NCI-H524 (cell line): ENCODE measurements at places on chromosomes 1 and 21.
A peak's percentile ranks its signal among the peaks of the same experiment; 100 is the strongest.

DNA sequence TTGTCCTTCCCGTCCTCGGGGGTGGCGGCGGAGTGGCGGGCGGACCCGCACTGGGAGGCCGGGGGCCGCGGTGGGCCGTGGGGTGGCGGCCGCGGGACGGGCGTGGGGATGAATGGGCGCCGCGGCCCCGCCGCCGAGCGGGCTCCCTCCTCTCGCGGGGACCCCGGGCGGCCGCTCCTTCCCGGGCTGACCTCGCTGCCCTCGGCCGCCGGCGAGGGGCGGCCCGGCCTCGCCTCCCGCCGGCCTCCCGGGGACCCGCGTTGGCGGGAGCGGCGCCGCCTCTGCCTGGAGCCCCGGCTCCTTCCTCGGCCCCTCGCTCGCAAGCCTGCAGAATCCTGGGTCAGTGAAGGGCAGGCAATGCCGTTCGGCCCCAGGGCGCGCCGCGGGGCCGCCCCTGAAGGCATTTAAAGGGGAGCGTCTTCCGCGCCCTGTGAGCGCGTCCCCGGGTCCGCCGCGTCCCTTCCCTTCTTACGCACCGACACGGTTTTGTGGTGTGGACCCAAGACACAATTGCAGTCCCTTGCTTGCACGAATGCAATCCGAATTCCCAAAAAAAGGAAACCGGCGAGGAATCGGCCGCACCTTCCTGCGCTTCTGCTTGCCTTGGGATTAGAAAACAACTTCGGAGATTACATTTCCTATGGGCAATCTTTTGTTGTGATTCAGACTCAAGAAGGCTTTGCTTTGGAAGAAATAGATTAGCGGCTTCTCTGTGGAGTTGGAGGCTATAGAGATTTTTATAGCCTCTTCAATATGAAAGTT is 776 bp downstream of the ITSN1 start:
- peak; percentile 44 for DNase-seq

DNA sequence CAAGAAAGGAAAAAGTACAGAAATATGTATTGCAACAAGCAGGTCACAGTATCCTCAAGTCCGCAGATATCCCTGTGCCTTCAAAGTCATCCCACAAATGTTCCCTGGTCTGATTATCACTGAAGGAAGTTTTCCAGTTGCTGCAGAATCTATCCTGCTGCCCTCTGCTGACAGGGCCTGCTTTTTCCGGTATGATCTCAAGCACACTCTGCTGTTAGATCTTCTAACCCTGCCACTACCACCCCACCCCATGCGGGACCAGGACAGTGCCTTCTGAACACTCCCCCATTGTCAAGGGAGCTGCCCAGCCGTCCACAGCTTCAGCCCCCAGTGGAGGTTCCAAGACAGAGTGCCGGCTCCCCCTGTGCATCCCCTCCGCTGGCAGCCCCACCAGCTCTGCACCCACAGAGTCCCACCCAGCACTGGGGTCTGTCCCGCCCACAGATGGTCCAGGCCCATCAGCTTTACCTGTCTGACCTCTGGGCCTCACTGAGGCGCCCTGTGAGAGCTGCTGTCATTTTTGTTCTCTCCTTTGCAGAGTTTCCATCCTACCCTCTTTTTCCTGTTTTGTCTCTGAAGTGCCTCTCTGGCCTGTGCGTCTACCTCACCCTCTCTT is 27.9 kb downstream of the FAM163A start:
- no peak for DNase-seq

- no peak for DNase-seq
Measured at GRCh38 chr1:206779638-206780037, 7.3 kb upstream of the IL10 start.

- DNase-seq, result no peak
Measured at GRCh38 chr1:230253150-230253549, 173.0 kb downstream of the PGBD5 start.

DNA sequence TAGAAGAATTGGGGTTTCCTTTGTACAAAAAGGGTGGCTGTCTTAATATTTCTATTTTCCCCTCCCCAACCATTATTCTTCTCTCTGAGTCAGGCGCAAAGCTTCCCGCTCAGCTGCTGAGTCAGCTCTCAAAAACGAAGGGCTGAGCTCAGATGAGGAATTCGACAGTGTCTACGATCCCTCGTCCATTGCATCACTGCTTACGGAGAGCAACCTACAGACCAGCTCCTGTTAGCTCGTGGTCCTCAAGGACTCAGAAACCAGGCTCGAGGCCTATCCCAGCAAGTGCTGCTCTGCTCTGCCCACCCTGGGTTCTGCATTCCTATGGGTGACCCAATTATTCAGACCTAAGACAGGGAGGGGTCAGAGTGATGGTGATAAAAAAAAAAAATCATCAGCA is 3.0 kb upstream of the TUFT1 start:
- no peak for DNase-seq

DNA sequence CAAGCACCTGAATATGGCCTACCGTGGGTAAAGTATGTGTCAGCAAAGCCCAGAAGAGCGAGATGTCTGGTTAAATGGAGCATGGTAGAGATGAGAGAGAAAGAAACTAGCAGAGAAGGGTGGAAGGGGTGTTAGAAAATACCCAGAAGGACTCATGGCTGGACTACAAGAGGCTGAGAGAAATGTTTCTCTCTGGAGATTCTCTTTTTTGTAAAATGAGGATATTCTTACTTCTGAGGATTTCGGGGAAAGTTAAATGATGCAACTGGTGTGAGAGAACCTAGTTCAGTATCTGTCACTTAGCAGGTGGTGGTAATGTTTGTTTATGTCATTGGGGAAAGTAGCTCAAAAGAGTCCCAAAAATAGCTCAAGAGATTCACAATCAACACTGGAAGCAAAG is 7.2 kb upstream of the EPS15 start:
- DNase-seq, result no peak

- DNase-seq, result peak; percentile 91
Measured at GRCh38 chr1:156926175-156926574, 5.7 kb downstream of the LRRC71 start.

GRCh38 chr21:29697555-29698193 is 242.1 kb downstream of the GRIK1 start:
- DNase-seq, result no peak

DNA sequence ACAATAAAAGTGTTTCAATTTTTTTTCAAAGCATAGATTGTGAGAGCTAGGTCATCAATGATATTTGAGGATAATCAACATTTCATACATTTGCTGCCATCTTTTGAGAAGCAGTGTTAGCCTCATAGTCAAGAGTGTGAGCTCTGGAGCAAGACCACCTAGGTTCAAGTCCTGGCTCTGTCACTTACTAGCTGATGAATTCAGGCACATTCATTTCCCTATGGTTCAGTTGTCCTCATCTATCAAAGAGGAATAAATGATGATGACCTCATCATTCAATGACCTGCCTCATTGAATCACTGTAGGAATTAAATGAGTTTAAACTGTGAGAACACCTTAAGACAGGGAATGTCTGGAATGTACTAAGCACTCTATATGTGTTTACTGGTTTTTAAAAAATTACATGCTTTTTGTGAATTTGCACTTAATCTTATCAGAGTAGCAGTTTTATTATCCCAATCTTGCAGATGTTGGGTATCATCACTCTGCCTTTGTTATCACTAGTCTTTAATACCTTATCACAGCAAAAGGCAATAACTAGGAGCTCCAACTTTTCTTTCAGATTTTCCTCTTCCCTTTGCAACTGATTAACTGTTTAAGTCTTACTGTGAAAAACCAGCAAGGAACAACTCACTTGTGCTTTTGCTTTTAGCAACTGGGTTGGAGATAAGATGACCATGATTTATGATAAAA is 47.4 kb downstream of the SLC30A10 start:
- no peak for DNase-seq

GRCh38 chr1:95957748-95958147 is 723.7 kb downstream of the RWDD3 start:
- DNase-seq, result no peak

GRCh38 chr1:18588093-18588492 is 42.6 kb upstream of the PAX7 start:
- no peak for DNase-seq

DNA sequence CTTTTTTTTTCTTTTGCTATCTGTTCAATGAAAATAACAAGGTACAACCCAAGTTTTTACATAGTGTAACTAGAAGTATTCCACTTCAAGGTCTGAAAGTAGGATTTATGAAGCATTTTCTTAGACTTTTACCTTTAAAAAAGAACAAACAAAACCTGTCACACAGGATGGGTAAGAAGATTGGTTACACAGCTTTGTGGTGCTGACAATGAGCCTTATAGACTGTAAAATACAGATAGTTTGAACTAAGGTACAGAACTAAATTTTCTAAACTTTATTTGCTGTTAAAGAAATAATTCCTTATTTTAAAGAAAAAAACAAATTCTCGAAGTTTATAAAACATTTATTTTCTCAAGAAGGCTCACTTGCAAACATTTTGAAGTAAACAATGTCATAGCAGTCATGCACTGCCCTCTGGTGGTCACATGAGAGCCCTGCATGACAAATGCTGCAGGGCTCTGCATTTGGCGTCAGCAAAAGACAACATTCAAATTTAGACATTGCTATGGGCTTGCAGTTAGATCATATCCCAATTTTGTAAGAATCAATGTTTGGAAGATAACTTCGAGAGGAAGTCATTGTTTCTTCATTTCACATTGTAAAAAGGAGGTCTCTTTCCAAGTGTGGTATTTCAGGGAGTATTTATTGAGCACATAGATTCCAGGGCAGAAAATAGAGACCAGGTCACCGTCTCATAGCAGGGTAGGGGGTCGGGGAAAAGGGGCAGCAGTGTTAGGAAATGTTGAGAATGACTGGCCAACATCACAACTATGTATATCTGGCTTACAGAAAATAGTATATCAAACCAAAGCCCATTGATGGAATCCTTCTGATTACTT is 115.3 kb upstream of the FMN2 start:
- peak; percentile 54 for DNase-seq

GRCh38 chr1:53121319-53122172 is 20.9 kb downstream of the SLC1A7 start:
- DNase-seq, result peak; percentile 97

DNA sequence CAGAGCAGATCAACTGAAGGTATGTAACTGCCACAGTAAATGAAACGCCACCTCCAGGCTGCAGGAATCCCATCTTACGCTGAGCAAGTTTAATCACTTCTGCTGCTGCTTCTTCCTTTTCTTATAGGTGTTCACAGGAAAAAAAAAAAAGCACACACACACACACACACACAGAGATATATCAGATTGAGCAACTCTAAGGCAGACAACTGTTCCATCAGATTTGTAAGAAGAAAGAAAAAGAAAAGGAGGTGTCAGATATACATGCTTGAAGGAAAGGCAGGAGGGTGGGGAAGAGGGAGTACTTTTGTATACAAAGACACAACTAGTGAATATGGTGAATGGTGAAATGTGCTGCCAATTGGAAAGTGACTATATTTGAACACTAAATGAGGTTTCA is 28.6 kb downstream of the DSTYK start:
- no peak for DNase-seq

- no peak for DNase-seq
Measured at GRCh38 chr1:185363205-185363604, 46.2 kb upstream of the IVNS1ABP start.

- no peak for DNase-seq
Measured at GRCh38 chr1:233513431-233513830, 100.5 kb upstream of the KCNK1 start.

GRCh38 chr1:201954263-201955008 is 867 bp upstream of the TIMM17A start:
- no peak for DNase-seq
